NCI-H82 (cell line): ENCODE measurements at places on chromosomes 1 and 21.

- DNase-seq = peak; percentile 84
These were observed 22.9 kb downstream of the TSHB start for GRCh38 chr1:115052454-115053083.

DNA sequence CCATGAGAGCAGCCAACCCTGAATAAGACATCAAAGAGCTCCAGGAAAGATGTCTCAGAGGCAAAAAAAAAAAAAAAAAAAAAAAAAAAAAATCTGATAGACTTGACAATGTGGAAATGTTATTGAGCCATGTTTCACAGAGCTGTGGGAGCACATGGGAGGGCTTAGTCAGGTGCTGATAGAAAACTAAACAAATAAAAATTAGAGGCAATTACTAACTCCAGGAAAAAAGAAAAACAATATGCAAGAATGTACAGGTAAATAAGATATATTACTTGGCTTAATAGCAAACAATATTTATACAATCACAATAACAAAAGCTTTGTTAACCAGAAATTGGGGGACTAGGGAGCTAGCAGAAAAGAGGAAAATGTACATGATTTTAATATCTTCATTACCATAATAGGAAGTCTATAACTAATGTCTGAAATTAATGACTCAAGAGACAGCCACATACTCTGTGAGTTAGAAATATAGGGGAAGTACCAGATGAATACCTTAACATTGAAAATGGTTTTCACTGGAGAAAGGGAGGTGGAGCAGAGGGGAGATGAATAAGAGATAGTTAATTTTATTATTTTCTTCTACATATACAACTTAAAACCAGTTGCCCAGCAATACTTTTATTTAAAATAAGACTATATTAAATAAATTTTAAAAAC lies 16.9 kb upstream of the RGS16 start:
- DNase-seq = no peak

DNA sequence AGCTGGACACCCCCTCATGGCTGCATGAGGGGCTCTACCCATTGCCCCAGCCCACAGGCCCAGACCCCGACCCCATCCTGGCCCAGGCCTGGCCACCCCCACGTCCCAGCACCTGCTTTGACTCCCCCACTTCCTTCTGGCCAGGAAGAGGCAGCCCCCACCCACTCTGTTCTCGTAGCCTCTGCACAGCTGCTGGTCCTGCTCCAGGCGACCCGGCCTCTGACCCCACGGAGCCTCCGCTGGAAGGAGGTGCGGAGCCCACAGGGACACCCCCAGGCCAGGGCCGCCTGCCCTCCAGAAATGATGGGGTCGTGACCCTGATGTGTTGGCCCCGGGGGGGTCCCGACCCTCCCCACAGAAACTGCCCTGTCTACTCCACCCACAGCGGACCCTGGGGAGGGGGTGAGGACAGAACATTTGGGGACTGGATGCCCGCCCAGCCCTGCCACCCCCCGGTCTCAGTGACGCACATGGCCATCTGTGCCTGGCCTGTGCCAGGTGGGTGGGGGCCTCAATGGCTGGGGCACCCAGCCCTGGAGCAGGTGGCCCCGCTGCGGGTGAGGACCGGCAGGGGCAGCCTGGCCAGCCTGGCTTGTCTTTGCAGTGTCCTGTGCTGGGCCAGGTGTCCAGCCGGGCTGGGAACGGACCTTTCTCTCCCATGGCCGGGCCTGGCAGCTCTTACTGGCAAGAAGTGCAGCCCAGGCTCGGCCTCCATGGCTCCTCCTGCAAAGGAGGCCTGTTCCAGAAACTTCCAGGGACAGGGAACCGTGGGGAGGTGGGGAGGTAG lies 78.6 kb downstream of the MORN1 start:
- no peak for DNase-seq

DNA sequence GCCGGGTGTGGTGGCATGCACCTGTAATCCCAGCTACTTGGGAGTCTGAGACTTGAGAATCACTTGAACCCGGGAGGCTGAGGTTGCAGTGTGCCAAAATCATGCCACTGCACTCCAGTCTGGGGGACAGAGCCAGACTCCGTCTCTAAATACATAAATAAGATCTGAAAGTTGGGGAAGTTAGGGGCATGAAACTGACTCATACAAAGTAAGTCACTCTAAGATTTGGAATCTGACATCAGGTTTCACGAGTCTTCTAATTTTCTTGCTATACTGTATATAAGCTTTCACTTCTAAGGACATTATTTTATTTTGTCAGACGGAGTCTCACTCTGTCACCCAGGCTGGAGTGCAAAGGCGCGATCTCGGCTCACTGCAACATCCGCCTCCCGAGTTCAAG lies 30.1 kb downstream of the RNF19B start:
- DNase-seq = no peak

DNA sequence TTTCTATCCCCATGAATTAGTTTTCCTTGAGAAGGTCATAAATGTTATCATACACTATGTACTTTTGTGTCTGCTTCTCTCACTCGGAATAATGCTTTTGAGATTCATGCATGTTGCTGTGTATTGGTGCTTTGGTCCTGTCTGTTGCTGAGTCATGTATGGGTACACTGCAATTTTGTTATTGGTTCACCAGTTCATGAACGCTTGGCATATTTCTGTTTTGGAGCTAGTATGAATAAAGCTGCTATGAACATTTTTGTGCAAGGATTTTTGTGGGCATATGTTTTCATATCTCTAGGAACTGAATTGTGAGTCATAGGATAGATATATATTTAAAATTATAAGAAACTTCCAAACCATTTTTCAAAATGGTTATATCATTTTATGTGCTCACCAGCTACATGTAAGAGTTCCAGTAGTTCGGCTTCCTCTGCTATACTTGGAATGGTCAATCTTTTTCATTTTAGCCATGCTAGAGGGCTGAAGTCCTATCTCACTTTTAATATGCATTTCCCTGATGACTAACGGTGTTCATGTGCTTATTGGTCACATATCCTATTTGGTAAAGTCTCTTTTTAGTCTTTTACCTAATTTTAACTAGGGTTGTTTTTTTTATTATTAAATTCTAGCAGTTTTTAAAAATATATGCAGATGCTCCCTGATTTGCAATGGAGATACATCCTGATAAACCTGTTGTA lies 38.2 kb downstream of the ETS2 start:
- DNase-seq = no peak

DNA sequence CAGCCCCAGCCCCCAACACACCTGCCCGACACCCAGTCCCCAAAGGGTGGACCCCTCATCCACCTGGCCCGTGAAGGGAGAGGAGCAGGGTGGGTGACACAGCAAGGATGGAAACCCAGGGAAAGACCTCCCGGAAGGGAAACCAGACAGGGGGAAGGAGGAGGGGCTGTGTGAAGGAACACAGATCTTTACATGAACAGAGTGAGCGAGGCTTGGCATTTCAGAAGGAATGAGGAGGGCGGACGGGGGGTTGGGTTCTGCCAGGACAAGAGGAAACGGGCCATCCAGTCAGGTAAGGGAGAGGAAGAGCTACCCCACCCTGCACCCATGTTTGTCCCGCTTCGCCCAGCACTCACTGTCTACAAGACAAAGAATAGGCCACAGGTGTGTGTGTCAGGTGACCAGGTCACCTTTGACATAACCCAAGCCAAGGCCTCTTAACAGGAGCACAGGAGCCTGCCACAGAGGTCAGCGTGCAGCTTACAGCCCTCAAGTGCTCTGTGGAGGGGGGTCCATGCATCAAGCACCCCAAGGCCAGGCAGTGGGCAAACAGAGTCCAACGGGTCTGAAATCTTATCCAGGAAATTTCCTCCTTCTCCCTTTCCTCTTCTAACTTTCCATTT lies 18.0 kb upstream of the PRDM15 start:
- no peak for DNase-seq

DNA sequence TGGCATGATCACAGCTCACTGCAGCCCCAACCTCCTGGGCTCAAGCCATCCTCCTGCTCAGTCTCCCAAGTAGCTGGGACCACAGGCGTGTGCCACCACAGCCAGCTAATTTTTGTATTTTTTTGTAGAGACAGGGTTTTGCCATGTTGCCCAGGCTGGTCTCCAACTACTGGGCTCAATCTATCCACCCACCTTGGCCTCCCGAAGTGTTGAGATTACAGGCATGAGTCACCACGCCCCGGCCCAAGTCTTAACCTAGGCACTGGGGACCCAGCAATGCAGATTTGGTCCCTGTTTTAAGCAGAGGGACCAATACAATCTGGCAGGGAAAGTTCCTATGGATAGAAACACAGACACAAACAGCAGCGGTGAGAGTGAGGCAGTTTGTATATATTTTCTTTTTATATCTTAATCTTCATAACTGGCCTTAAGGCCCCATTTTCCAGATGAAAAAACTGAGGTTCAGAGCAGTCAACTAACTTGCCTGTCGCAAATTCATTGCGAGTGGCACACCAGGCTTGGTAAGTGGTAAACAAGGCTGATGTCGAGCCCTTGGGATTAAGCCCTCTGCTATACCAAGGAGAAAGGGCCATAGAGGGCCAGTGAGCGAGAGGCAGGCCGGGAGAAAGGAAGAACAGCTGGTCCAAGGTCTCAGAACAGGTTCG lies 77.8 kb upstream of the TINAGL1 start:
- no peak for DNase-seq

DNA sequence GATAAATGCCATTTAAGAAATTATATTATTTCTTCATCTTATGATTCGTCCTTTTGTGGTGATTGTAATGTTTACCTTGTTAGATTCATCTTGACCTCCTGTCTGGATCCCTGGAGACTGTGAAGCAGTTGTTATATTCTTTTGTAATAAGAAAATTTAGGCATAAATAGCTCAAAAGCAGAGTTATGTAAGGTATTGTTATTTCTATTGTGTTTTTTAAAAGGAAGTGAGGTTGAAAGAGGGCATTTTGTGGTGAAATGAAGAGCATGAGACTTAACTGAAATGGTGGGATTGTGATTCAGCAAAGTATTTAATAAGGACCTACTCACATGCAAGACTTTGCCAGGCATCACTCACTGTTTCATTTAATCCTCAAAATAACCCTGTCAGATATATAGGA lies 104.0 kb downstream of the PDE4B start:
- no peak for DNase-seq

DNA sequence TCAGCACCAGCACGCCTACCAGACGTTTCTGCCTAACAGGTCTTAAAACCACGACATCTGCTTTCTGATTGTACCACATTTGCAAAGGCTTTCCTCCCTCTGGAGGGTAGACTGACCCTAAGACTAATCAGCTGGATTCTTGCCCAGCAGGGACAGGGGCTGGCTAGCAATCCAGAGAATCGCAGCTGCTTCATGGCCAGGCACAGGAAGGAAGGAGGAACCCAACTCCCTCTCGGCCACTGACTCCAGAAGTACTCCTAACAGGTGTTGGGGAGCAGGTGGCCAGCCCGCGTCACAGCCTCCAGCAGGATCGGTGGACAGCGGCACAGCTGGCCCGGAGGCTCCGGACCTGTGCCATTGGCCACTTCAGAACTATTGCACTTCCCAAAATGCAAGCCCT lies 180.8 kb downstream of the NPHP4 start:
- DNase-seq = no peak

DNA sequence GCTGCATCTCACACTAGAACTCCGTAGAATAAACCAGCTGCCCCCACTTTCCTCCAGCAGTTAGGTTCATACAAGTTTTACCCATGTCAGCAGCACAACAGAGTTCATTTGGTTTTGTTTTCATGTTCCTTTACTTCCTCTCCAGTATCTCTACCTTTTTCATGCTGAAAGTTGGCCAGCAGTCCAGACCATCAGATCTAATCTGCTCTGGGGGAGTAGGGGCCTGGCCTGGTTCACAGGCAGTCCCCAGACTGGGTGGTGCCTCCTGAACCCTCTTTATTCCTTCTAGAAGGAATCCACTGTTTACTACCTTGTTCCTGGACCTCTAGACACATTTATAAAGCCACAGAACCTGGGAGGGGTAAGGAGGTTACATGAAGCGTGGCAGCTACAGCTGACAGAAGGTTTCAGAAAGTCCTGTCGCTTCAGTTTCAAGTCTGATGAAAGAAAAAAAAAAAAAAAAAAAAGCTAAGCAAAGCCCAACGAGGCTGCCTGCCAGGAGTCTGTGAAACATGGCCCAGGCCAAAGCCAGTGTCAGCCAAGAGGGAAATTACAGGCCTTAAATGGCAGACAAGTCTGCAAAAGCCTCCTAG lies 184.6 kb upstream of the JUN start:
- no peak for DNase-seq

DNA sequence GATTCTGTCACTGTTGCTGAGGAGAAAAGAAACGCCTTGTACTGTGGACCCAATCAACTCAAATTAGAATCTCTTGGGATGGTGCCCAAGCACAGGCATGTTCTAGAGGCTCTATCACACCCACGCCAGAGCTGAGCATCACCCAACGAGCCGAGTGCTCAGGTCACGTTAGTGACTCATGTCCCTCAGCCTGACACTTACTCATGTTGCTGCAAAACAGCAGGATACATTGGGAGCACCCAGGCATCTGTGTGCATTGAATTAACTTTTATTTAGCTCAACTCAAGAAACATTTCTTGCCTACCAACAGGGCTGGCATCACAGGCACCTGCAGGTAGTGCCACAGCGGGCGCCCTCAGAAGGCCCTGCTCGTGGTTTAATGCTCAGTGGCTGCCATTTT lies 149.8 kb downstream of the ETS2 start:
- DNase-seq = no peak

DNA sequence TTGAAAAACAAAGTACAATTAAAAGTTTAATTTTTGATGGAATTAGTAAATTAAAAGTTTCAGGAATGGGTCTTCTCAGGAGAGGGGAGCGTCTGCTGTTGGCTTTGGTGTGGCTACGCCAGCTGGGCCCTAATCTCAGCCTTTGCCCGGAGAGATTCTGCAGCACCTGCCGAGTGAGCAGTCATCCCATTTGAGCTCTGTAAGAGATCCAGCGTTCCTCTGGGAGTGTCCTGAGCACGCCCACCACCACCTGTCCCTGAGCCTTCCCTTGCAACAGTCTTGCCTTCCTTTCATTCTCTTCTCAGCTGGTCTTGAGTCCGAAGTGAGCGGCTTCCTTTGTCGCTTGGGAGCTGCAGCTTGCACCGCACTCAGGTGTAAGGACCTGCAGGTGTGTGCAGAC lies 263.1 kb downstream of the CAMTA1 start:
- peak; percentile 96 for DNase-seq

DNA sequence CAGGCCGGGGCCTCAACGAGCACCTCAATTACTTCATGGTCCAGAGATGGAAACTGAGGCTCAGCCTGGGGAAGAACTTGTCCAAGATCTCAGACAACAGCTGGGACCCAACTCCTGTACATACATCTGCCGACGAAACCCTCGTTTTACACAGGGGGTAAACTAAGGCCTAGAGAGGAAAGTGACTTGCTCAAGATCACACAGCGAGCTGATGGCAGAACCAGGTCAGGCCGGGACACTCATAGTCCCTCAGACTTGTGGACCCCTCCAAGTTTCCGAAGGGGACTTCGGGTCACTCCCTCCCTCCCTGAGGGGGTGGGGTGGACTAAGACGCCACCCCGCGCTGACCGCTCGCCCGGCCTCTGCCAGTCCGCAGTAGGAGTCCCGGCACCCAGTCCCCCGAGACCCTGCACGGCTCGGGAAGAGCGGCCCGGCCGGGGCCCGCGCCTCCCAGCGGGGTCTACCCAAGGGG lies 430 bp downstream of the WASF2 start:
- peak; percentile 71 for DNase-seq

- DNase-seq = no peak
These were observed 450.3 kb upstream of the ZP4 start for GRCh38 chr1:238340989-238341388.

GRCh38 chr1:52404975-52405338 lies 555 bp downstream of the PRPF38A start:
- no peak for DNase-seq

GRCh38 chr1:79982211-79982610 lies 975.7 kb upstream of the ADGRL4 start:
- no peak for DNase-seq
